ENCODE measurements at places on chromosomes 12 and 14.

GRCh38 chr12:116880817-116881324, 370 bp downstream of the HRK start:
- no peak for DNase-seq

- no peak for DNase-seq
Measured at GRCh38 chr12:106585521-106586277, 2.9 kb downstream of the RFX4 start.

DNA sequence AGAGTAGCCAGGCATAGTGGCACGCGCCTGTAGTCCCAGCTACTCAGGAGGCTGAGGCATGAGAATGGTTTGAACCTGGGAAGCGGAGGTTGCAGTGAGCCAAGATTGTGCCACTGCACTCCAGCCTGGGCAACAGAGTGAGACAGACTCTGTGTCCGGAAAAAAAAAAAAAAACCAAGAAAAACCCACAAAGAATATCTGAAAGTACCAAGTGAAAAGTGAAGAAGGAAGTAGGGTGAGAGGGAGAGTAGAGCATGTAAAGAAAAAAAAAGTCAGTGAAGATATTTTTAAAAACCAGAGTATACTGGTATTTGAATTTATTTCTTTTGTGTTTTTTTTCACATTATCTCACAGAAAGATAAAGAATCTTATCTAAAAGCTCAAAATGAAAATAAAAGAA, 43.3 kb upstream of the ISM2 start:
- DNase-seq, result no peak

DNA sequence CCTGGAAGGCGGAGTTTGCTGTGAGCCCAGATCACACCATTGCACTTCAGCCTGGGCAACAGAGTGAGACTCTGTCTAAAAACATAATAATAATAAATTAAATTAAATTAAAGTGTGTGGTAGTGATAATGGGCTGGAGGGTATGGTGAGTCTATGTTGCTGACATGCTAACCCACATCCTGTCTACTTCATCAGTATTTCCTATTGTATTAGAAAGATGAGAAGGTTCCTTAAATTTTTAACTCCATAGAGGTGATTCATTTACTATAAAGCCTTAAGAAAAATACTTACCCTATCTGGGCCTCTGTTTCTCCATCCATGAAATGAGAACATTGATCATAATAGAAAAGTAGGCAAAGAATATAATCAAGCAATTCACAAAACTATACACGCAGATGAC, 280.5 kb downstream of the FBXL14 start:
- no peak for DNase-seq

- DNase-seq, result no peak
Measured at GRCh38 chr14:77980475-77981321, 180.8 kb downstream of the ADCK1 start.

DNA sequence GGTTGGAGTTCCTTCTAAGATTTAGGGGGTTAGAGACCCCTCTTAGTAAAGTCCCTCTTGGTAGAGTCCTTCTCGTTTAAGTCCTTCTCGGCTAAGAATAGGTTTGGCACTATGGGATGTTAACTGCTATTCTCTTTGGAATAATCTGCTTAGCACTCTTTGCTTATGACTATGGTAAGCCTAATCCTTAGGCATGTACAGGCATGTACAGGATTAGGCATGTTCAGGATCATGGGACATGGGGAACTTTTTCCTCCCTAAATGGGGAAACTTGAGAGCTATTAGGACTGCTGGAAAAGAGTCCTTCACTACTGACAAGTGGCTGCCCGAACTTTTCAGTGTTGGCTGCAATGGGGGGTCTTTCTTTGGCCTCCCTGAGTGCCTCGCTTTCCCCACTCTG, 193.3 kb downstream of the TMEM117 start:
- no peak for DNase-seq

DNA sequence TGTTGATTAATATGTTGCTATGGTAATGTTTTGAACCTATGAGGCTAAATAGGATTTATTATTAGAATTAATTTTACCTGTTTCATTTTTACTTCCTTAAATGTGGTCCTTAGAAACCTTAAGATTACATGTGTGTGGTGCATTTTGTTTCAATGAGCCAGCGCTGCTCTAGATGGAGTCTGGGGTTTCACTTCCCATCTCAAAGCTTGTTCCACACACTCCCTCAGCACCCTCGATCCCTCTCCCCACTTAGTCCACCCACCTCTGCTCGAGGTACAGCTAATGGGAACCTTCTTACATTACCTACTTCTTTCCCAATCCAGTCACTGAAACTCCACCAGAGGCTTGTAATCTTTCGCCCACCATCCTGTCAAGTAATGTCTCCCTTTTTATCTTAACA, 205.2 kb downstream of the PAX9 start:
- DNase-seq, result no peak

- no peak for DNase-seq
Measured at GRCh38 chr12:103599274-103599673, 12.2 kb downstream of the STAB2 start.

- DNase-seq, result no peak
Measured at GRCh38 chr12:96371138-96371789, 29.0 kb downstream of the CDK17 start.

DNA sequence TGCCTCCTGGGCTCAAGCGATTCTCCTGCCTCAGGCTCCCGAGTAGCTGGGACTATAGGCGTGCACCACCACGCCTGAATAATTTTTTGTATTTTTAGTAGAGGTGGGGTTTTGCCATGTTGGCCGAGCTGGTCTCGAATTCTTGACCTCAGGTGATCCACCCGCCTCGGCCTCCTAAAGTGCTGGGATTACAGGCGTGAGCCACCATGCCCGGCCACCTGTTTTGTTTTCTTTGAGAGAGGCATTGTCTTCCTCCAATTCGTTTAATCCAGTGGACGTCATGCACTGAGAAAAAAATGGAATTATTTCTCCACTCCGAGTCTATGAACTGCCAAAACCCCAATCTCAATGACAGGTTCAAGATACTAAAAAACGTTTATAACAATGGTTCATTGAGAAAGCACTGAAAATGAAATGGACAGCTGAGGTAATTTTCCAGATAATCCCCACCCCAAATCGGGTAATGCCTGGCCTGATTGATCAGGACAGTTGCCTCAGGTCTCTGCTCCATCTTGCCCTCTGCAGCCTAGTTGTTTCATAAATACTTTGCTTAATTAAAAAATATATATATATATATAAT, 132.7 kb upstream of the PARP11 start:
- no peak for DNase-seq

DNA sequence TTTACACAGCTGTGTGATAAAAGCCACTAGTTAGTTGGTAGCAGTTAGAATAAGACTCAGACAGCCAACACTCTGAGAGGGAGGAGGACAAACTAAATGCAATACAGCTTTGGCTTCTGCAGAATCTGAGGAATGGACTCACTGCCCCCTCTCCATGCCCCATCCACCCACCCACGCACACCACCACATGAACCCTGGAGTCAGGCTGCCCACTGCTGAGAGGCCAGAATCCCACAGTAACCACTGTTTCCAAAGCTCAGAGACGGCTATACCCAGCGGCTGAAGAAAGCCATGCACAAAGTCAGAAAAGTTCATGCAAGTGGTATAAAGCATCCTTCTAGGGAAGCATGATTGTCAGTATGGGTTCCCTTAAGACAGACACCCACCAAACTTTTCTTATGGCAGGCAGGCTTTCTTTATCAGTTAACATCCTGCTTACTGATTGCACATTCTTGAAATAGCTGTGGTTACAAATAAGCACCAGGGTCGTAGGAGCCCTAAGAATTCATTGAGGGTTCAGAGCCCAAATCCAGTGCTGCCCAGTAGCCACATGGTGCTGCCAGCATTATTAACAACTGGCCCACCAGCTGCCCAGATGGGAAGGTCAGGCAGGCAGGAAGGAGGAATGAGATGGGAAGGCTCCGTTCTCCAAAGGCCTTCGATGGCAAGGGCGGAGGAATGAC, 61.5 kb downstream of the NT5DC3 start:
- DNase-seq, result no peak

GRCh38 chr12:9327320-9327719, 119.1 kb upstream of the PZP start:
- DNase-seq, result no peak

DNA sequence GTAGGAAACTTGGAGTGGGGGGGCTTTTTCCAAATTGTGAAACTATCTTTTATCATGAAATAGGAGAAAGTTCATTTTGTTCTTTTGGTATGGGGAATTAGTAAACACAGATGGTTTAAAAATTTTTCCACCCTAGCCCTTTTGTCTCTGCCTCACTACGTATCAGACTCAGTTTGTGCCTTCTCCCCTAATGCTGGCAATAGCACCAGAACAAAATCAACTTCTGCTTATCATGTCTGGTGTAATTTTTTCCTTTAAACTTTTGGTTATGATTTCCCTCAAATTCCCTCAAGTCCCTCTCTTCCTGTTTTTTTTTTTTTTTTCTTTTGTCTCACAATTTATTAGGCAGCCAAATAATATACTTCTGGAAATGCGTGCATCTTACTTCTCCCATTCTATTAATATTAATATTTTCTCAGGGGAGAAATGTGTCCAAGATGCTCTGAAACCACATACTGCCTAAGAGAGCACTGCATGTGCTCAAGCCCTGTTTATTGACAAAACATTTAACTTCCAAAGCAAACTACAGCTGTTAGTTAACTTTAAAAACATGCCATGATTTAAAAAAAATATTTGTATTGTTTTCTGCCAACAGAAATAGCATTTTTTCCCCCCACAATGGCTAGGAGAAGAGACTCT, 35.4 kb downstream of the TESPA1 start:
- DNase-seq, result no peak

- DNase-seq, result no peak
Measured at GRCh38 chr12:124233041-124233796, 61.7 kb upstream of the RFLNA start.

GRCh38 chr12:105738051-105738450, 400.7 kb downstream of the NUAK1 start:
- no peak for DNase-seq

DNA sequence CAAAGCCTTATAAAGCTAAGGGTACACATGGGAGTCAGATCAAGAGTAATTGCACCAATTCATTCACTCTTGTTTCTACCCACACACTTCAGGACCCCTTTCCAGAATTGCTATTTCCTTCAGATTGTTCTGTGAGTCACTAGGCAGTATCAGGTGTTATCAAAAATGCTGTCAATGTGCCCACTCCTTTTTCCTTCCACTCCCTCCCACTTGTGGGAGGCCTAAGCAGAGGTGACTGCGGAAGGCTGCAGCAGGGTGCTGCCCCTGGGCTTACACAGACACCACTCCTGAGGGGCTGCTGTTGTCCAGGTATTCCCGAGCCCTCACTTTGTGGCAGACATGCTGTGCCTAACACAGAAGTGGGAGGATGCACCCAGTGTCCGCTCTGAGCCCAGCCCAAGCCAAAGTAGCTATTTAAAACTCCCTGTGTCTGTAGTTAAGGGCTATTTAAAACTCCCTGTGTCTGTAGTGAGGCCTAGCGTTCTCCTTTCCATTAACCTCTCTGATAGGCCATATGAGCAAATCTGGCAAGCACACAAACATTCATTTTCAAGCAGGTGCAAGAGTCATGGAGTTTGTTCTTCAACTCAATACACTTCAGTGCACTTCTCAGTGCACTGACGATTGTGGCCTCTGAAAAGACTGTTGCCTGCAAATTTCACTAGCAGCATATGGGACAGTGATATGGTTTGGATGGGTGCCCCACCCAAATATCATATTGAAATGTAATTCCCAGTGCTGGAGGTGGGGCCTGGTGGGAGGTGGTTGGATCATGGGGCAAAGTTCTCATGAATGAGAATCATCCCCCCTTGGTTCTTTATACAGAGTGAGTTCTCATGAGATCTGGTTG, 117.8 kb downstream of the PHLDA1 start:
- DNase-seq, result no peak

DNA sequence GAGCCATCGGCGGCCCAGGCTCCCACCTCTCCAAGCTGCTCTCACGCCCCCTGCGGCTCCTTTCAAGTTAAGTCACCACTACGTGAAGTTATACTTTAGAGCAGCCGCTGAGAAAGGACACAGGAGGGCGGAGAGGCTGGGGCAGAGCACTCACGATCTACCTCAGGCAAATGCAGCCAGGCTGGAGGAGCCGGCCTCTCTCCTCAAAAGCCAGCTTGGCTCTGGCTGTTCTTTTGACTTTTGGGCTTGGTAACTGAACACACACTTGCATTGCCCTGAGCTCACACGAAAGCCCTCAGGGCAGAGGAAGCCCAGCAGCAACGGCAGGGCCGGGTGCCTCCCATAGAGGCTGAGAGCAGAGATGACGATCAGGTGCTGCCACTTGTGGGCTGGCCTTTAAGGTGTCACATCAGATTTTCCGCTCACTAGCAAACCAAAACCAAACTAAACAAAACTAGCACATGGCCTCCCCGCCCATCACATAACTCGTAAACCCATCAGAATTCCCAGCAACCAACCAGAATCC, 75.2 kb downstream of the PITPNM2 start:
- no peak for DNase-seq

- no peak for DNase-seq
Measured at GRCh38 chr12:51321882-51322281, 2.1 kb downstream of the BIN2 start.

DNA sequence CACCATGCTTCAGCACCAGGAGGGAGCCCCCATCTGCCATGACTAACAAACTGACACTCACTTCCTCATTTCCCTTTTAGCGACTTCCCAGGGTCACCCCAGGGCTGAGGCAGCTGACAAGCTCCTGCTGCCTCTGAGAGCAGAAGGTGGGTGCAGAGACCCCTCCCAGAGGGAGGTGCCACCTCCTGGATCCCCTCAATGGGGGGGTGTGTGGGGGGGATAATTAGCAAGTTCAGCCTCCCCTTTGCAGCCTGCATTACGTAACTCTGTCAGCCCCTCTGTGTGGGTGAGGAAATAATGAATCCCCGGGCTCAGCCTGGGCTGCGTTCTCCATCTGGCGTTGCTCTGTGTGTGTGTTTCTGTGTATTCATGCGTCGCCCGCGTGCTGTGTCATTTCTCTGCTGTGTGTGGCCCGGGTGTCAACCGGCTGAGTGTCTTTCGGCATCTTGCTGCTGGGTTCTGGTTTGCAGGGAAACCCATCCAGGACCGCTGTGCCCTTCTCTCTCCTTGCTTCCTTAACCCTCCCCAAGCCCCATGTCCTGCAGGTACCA, 28.0 kb downstream of the NOS1 start:
- DNase-seq, result no peak

GRCh38 chr12:122917507-122918121, 21.7 kb upstream of the VPS37B start:
- no peak for DNase-seq

- DNase-seq, result no peak
Measured at GRCh38 chr12:131432532-131433260, 278.2 kb upstream of the SFSWAP start.

DNA sequence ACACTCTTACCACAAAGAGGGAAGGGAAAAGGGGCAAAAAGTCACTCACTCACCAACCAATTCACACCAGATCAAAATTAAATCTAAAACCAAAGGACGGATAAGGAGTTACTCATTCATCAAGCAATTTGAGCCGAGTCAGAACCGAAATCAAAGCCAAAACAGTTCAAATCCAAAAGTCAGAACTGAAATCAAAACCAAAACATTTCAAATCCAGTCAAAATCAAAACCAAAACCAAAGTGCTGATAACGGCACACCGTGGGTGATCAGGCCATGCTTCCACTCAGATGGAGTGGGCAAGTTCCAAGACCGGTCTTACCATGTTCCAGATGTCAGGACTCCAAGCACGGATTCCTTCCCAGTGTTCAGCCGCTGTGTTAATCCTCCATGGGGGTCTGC, 139.5 kb downstream of the SLC38A6 start:
- no peak for DNase-seq
